D721Med (cell line): ENCODE measurements at places on chromosomes 1 and 21.

- no peak for DNase-seq
Observed at GRCh38 chr21:26119906-26120305, 50.7 kb downstream of the APP start.

DNA sequence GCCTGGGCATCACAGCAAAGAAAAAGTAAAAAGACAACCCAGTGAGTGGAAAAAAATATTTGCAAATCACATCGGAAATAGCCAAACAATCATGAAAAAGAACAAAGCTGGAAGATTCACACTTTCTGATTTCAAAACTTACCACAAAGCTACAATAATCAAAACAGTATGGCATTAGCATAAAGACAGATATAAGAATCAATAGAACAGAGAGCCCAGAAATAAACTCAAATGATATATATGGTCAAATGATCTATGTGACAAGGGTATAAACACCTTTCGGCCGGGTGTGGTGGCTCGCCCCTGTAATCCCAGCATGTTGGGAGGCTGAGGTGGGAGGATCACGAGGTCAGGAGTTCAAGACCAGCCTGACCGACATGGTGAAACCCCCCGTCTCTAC, 13.5 kb downstream of the ACOT7 start:
- DNase-seq = no peak

GRCh38 chr1:62271134-62271533, 48.1 kb downstream of the KANK4 start:
- DNase-seq = no peak

DNA sequence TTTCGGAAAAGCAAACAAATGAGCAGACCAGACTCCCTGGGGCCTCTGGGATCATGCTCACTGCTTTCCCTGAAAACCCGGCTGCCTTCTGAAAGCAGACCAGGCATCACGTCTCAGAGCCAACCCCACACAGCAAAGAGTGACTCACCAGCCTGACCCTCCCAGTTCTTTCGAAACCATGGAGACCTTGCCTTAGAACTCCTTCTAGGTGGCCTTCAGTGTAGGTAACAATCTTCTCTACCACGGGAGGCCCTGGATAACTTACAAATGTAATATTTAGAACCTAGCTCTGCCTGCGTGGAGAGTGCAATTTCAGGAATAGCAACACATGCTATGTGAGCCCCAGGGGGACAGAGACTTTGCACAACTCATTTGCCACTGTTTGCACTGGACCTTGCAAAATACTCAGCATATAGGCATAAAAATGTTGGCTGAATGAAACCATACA, 105.2 kb downstream of the SUSD4 start:
- no peak for DNase-seq

- DNase-seq = no peak
Observed at GRCh38 chr21:43191971-43192370, 23.2 kb downstream of the CRYAA start.

DNA sequence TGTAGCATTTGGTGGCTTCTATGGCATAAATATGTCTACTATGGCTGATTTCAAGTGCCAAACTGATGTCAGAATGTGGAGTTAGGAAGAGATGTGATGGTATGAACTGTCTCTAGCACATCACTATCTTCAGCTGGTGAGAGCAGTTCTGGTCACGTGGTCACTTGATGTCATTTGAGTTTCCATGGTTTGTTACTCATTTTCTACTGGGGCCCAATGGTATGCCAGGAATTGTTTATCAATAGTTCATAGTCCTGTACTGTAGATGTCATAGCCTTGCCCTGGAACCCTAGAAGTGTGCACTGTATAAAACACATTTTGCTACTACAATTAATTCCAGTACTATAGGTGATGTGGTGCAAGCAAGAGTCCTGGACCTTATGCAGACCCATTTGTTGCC, 153.7 kb downstream of the PDE4B start:
- no peak for DNase-seq

DNA sequence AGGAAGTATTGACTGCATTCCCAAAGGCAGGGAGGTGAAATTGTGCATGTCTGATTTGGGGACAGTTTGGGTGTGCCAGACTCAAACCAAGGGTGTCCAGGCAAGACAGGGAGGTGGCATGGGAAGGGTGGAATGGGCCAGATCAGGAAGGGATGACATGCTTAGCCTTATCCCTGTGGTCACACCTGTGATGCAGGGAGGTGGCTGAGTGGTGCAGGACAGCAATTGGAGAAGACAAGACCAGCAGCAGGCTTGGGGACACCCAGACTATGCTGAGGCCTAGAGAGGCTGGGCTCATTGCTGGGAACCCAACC, 4.0 kb downstream of the FOXO6 start:
- DNase-seq = peak; percentile 12

- DNase-seq = no peak
Observed at GRCh38 chr1:221162939-221163338, 283.7 kb downstream of the HLX start.

- DNase-seq = no peak
Observed at GRCh38 chr1:32316903-32317277, 19.1 kb downstream of the MARCKSL1 start.

DNA sequence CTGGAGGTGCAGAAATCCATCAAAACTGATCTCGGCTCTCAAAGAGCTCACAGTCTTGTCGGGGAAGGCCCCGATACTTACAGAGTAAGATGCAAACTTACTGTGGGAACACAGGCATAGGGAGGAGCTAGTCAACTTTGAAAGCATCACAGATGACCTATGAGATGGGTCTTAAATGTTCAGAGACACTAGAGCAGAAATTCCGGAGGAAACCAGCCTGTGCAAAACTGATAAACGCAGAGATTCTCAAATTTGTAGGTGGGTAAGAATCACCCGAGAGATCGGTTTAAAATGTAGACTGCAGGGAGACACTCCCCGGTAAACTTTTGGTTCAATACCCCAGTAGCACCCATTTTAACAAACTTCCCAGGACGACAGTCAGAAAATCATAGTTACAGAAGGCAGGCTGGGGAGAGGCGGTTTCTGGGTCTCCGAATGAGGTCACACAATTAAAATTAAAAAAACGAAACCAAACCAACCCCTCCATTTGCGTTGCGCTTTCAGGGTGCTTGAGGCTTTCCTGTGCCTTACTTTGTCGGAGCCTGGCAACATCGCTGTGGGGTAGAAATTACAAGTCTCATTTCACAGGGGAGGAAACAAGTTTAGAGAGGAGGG, 755 bp upstream of the THRAP3 start:
- no peak for DNase-seq

GRCh38 chr1:173205146-173206051, 1.7 kb downstream of the TNFSF4 start:
- no peak for DNase-seq

DNA sequence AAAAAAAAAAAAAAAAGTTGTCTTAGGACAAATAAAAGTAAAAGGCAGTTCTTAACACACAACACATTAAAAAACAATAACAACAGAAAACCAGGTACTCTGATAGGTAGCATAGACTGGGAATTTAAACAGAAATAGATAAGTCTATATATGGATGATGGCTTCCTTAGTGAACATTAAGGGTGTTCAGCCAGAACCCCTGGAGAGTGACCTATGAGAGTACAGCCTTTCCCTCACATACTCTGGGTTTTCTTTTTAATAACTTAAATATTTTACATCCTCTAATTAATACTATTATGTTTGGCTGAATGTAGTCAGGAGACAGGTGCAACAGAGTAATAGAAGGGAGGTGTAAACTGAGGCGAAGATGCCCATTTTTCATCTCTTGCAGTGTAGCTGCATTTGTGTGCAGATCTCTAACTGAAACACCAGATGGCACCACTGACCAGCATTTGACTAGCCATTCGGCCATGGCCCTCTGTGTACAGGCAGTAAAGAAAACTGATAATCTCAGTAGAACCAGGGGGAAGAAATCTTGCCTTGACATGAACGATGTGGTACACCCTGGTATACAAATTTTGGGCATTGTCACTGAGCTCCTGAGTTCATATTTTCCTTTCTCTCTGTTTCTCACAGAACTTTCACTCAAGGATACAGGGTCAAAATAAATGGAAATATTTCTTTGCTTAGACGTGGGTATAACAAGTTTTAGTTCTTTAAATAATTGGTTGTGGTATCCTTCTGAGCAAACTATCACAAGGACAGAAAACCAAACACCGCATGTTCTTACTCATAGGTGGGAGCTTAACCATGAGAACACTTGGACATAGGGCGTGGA, 7.6 kb downstream of the TTF2 start:
- DNase-seq = no peak

GRCh38 chr1:232507571-232507970, 122.4 kb downstream of the SIPA1L2 start:
- DNase-seq = no peak

- DNase-seq = no peak
Observed at GRCh38 chr1:119902775-119903442, 6.6 kb upstream of the ADAM30 start.

GRCh38 chr1:22379566-22379965, 72.1 kb upstream of the ZBTB40 start:
- no peak for DNase-seq

DNA sequence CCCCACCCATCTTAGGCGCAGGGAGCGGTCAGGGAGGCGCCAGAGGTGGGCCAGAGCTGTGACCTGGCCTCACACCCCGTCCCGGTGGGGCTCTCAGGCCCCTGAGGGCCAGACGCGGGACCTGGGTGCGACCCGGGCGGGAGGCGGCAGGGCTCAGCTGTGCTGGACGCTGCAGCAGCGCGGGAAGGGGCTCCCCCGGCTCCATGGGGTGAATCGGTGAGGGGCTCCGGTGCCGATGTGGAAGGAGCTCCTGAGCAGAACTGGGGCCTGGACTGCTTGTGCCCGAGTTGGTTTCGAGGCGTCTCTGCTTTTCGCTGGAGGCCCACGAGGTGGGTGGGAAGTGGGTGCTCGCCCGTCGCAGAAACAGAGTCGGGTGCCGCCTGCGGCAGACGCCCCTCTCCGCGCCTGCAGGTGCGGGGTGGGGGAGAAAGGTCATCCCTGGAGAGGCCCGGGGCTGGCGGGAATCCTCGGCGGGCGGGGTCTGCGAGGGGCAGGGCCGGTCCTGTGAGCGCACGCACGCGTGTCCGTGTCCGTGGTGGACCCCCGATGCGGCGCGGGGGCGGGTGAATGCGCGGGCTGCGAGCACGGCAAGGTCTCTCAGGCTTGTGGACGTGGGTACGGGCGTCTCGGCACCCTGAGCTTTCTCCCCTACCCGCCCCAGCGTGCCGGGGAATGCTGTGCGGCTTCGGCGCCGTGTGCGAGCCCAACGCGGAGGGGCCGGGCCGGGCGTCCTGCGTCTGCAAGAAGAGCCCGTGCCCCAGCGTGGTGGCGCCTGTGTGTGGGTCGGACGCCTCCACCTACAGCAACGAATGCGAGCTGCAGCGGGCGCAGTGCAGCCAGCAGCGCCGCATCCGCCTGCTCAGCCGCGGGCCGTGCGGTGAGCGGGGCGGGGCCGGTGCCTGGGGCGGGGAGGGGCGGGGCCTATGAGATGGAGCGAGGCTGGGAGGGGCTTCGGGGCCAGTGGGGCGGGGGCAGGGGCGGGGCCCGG, 20.4 kb downstream of the AGRN start:
- peak; percentile 71 for DNase-seq

- no peak for DNase-seq
Observed at GRCh38 chr1:97938285-97938642, 17.4 kb upstream of the DPYD start.

- no peak for DNase-seq
Observed at GRCh38 chr1:167797015-167797414, 75.2 kb downstream of the MPZL1 start.

- DNase-seq = no peak
Observed at GRCh38 chr1:156429313-156430060, 60.5 kb downstream of the RHBG start.

DNA sequence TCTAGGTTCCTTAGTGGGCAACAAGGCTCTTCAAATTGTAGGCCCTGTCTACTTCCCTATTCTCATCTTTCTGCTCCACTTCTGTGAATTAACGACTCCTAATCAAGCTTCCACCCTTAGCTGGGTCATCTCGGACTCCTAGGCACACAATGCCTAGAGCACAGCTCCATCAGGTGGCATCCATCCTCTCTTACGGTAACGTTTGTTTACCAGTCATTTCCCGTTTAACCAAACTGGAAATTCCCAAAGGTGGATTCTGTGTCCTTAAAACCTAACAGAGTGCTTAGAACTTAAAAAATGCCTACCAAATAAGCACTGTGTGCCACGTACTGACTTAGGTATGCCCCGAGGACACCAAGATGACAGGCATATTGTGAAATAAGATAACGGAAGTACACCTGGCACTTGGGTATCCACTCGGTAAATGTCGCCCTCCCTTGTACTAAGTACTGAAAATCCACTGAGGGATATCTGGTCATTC, 1.5 kb downstream of the PARP1 start:
- DNase-seq = no peak

GRCh38 chr1:173212952-173213491, 5.9 kb upstream of the TNFSF4 start:
- no peak for DNase-seq

DNA sequence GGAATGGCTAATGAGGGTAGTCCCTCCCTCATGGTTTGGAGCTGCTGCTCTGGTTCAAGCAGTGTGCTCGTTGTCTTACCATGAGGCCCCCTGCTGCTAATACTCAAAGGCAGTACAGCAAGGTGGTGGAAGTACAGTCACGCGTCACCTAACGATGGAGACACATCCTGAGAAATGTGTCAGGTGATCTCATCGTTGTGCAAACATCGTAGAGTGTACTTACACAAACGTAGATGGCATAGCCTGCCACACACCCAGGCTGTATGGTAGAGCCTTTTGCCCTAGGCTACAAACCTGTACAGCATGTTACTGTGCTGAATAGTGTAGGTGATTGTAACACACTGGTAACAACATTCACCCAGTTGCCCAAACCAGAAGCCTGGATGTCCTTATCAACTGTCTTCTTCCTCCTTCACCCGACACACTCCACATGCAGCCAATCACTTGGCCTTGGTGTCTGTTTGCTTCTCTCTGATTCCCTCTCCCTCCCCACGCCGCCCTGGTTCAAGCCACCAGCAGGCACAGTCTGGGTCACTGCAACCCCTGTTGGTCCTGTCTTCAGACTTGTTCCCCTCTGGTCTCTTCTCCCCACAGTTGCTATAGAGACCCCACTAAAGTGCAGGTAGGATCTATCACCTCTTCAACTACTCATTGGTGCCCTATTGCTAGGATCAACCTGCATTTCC, 6.0 kb upstream of the KCNA2 start:
- DNase-seq = no peak

DNA sequence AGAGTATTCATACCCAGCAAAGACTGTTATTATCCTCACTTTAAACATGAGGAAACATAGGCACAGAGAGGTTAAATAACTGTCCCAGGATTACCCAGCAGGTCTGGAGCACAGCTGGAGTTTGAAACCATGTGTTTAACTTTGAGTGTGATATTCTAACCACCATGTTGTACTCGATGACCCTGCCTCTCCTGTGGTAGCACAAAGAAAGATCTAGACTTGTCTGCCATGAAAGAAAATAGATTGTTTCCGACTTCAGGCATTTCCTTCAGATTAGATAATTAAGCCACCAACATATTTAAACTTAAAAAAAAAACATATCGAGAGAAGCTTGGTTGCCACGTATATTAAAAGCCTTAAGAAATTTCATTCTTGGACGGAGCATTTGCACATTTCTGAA, 104.6 kb upstream of the RUNX1 start:
- DNase-seq = no peak

- no peak for DNase-seq
Observed at GRCh38 chr1:111227434-111227833, at the start of gene CHI3L2. TSS of gene CHI3L2 (plus strand) at chr1:111227713. CDS start at chr1:111227730, 17 bp downstream.

- DNase-seq = no peak
Observed at GRCh38 chr21:38538353-38538752, 40.1 kb upstream of the ERG start.

GRCh38 chr1:179142889-179143299, 61.0 kb downstream of the TOR3A start:
- DNase-seq = no peak
